ENCODE measurements at places on chromosomes 13 and 19. TPM values are rescaled to one million over a fixed set of nuclear protein-coding genes. Genes with fewer than 3 reads are reported as not detected.

The PDE4C gene
- 5.7 TPM for total RNA-seq

The NXNL1 gene
- not detected for total RNA-seq

The NLRP4 gene
- not detected for total RNA-seq

The DCLK1 gene
- 62.5 TPM for total RNA-seq

The IZUMO1 gene
- not detected for total RNA-seq
